Stimulated activated CD8-positive, alpha-beta memory T cell treated with anti-CD3 and anti-CD28 coated beads, Interleukin-12 subunit alpha, Interleukin-12 subunit beta, amount 100 ng/mL, for 4 hours (primary cell): ENCODE measurements at places on chromosomes 3 and 15.
A peak's percentile ranks its signal among the peaks of the same experiment; 100 is the strongest.

- DNase-seq, result no peak
Measured at GRCh38 chr15:43776101-43776717, 557 bp downstream of the ELL3 start.

DNA sequence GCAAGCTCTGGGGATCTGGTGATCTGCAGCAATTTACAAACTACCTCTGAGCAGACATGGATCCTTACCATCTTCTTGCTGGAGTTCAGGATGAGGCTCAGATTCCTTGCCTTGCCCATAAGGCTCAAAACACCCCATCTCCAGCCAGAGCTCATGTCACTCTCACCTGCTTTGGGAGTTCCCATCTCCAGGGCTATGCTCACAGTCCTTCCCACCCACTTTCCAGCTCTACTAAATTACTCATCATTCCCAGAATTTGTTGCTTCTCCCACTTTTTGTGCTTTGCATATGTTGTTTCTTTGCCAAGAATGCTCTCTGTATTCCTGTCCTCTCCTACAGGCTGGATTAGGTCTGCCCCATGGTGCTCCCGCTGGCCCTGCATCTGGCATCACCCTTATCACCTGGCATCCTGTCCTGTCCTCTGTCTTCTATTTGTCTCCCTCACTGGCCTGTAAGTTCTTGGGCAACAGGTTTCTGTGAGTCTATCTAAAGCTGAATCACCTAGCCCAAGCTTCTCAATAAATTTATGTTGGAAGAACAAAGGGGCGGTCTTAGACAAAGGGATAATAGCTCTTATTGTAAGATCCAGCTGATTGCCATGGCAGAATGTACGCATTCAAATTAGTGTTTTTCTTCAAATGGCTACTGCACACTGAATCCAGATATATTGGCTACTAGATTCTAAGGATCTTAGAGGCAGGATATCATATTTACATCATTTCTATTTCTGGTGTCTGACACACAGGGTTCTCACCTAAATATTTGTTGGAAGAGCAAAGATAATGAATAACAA lies 179.2 kb downstream of the CLSTN2 start:
- no peak for DNase-seq

- DNase-seq, result no peak
Measured at GRCh38 chr3:151724576-151725562, 8.9 kb upstream of the AADACL2 start.

DNA sequence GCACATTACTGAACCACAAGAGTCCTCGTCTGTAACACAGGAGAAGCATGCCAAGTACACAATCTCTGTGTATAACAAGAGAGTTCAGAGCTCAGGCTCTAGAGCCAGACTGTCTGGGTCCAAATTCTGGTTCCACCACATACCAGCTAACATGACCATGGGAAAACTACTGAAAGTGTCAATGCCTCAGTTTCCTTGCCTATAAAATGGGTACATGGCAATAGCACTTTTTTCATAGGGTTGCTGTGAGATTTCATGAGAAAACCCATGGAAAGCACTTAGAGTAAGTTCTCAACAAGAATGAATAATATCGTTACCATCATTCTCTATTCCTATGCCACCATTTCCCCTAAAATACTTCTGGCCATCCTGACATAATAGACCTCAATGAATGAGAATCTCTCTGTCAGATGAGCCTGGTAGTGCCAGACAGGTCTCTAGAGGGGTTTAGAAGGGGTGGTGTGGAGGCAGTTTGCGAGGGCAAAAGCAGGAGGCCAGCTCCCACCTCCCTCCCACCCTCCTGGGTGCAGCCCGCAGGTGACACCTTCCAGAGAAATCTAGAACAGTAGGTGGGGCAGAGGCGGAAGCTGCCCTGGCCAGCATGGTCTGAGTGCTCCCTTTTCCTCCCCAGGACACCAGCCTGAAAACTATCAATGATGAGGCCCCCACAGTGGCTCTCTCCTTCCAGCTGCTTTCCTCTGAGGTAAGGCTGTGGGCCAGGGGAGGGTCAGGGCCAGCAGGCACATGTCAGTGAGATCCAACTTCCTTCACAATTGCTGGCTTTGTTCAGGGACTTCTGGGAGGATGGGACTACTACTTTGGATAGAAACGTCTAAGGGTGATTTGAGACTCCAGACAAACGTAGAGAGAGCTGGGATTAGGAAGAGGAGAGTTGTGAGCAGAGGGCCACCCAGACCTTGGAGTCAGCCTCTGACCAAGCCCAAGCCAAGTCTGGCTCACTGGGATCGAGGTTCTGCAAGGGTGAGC lies 45.3 kb downstream of the CCDC33 start:
- no peak for DNase-seq

DNA sequence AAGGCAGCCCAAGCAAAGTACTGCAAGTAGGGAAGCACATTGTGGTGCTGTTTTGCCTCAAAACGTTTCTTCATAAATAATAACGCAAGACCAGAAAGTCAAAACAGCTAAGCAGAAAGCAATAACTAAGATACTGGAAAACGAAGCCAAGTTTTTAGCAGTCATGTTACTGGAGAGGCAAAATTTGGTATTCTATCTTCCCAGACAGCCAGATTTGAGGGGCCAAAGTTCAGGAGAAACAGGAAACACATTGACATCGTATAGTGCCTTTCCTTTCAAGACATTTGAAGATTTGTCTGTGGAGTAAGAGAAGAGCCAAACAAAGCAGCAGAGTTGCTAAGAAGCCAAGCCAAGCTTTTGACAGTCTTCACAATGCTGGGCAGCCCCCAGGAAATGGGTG lies 843.6 kb upstream of the NECTIN3 start:
- DNase-seq, result no peak

DNA sequence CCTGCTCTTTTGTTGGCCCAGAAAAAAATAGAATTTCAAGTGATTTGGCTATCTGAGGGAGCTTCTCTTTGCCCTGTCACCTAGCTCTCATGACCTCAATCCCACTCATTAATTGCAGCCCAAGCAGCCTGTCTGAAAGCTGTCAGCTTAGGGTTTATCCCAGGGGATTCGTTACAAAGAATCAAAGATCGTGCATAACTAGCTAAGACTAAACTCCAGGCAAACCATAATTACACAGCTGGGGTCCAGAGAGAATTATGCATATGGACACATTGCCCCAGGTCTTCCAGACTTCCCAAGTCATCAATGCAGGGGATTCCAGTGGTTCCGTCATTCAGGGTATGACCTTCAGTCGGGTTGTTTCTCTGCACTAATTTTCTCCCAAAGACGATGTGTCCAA lies 91.6 kb upstream of the CBLB start:
- DNase-seq, result no peak

GRCh38 chr3:184229394-184230080 lies at the start of gene VWA5B2:
Gene VWA5B2 (plus strand): TSS chr3:184229585. CDS start chr3:184230529, 944 bp downstream.
- DNase-seq, result peak; percentile 68

GRCh38 chr3:80097674-80098073 lies 329.9 kb upstream of the ROBO1 start:
- DNase-seq, result no peak

DNA sequence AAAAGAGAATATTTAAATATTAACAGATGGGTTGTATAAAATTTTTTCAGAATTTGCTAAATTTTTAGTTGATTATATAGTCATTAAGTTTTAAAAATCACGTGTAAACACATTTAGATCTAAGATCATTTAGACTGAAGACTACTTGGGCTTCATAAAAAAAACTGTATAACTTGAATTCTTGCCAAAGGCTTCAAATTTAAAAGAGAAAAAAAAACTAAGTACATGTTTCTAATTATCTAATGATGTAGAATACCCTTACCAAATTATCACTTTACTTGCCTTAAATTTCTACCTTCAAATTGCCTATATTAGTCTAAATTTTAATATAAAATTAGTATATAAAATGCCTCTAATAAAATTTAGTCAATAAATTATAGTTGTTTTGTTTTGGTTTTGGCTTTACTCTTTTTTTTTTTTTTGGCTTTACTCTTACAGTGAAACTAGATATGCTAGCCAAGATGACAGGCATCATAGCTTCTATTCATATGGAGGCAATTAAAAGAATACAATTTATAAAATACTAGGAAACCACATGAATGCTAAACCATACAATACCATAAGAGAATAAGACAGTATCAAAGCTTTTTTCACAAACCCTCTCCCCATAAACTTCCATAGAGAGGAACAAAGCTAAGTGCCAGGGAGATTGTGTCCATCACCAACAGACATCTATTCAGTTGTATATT lies 183.1 kb upstream of the KCNMB2 start:
- no peak for DNase-seq

GRCh38 chr15:44327578-44327977 lies 39.1 kb downstream of the GOLM2 start:
- DNase-seq, result no peak

- DNase-seq, result no peak
Measured at GRCh38 chr15:40322531-40323238, 807 bp upstream of the INAFM2 start.

GRCh38 chr15:61702224-61703020 lies 357.8 kb downstream of the VPS13C start:
- DNase-seq, result no peak

GRCh38 chr15:86647810-86648440 lies 568.3 kb downstream of the AGBL1 start:
- no peak for DNase-seq

DNA sequence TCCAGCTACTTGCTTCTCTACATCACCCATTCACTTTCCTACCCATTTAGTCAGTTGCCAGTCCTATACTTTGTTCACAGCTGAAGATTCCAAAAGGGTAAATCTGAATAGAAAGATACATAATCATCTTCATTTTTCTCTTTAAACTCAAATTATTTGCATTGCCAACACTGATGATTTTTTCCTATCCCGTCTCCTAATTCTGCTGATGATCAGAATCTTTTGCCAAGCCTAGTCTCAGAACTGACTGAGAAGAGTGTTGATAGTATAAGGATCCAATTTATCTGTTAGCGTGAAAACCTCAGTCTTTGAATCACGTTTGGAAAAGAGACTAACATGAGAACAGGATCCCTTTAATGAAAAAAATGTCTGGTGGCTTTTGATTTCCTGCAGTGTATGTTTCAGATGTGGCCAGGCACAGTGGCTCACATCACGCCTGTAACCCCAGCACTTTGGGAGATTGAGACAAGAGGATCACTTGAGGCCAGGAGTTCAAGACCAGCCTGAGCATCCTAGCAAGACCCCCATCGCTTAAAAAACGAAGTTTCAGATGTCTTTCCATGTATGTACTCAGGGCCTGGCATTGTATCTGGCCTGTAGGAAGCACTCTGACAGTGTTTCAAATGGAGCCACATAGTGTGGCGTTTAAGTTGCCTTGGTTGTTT lies 169.4 kb downstream of the KLHL25 start:
- no peak for DNase-seq

DNA sequence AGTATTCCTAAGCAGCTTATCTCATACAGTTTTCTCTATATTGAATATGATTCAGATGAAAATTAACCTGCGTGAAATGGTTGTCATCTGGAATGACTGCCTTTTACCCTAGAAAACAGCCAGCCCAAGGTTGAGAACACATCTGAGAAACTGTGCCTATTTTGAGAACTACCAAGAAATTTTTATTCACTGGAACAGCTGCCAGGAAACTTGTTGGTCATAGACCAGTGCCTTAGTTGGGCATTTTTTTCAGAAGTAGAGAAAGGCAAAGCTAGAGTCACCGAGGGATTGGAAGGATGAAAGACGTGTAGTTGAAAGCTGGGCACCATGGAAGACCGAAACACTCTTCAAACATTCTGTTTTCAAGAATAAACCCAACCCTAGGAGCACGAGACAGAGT lies 277.1 kb downstream of the LPP start:
- DNase-seq, result no peak

DNA sequence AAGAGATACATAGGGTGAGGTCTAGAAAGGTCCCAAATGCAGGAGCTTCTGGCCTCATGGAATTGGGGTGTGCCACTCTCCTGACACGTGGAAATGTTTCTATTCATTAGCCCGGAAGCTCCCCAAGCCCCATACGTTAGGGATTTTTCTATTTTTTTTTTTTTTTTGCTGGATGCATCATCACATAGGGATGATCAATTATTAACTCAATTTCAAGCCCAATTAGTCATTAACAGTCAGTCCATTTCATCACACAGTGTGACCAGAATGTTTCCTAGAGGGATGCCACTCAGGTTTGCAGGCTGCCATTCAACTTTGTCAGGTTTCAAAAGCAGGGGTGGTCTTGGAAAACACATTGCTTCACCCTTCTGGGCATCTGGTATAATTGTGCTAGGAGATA lies 40.7 kb upstream of the MKRN3 start:
- DNase-seq, result no peak

DNA sequence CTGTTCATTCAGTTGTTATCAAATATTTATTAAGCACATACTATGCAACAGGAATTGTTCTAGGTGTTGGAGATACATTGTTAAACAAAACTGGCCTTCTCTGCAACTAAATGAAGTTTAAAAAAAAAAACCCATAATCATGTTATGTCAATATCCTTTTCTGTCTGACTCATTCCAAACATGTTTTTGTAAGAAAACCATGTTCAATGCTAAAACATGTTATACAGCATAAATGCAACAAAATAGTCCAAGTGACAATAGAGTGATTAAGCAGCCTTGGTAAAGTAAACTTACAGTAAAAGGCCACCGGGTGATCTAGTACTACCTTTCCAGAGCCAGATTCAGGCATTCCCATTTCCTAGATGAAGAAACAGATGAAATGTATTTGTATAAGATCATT lies 278.0 kb upstream of the NECTIN3 start:
- DNase-seq, result no peak

GRCh38 chr3:11635680-11636393 lies 7.9 kb downstream of the VGLL4 start:
- no peak for DNase-seq

- no peak for DNase-seq
Measured at GRCh38 chr3:183895296-183895695, 10.6 kb upstream of the PARL start.

GRCh38 chr3:141863491-141863890 lies 13.0 kb upstream of the ATP1B3 start:
- DNase-seq, result no peak

- no peak for DNase-seq
Measured at GRCh38 chr3:168431491-168431890, 335.8 kb upstream of the GOLIM4 start.

GRCh38 chr3:115704661-115705338 lies 81.5 kb downstream of the GAP43 start:
- no peak for DNase-seq

- DNase-seq, result no peak
Measured at GRCh38 chr3:22587446-22587845, 615.7 kb upstream of the UBE2E2 start.

GRCh38 chr15:52440414-52440813 lies 88.3 kb downstream of the MYO5A start:
- no peak for DNase-seq

DNA sequence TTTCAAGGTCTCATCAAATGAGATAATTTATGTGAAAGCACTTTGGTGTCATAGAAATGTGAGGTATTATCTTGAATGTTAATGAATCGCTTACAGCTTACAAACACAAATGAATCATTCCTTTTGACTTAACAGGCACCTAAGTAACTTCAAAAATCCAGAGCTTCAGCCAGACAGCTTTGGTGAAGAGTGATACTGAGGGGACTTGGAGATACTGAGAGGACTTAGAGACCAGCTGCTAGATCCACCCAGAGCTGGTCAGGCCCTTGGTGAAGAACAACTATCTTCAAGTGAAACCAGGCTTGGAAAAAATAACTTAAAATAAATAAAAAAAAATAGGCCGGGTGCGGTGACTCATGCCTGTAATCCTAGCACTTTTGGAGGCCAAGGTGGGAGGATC lies 16.2 kb upstream of the ZFYVE19 start:
- DNase-seq, result no peak

- no peak for DNase-seq
Measured at GRCh38 chr3:35932995-35933394, 293.7 kb downstream of the ARPP21 start.
